Stomach (tissue), 19 donors: ENCODE measurements at places on chromosomes 7 and 10. TPM values are rescaled to one million over a fixed set of nuclear protein-coding genes. Genes with fewer than 3 reads are reported as not detected.

DNA sequence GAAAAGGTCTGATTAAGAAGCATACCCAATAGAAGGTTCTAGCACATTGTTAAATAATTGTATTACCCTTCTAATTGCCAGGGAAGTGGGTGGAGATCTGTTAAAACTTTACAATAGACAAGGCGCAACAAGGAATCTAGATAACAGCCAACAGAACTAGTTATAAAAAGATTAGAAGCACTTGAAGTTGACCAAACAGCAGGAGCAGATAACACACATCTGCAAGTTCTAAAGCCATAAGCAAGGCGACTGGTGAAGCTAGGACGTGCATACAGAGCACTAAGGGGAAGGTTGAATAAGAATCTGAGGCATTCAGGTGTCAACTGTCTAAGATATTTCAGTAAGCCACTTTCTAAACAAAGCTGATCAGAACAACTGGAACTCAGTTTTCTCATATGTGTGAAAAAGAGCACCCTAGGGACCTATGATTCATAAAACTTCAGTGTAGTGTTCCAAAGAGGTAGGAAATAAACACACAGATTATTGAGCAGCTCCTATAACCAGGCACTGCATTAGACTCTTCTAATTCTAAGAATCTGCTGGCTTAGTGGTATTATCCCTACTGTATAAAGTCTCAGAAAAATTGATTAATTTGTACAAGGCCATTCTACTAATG lies 111.2 kb downstream of the SAMD9 start:
- H3K27me3 ChIP-seq, result no peaks in the 10 kb centered on the region
- H3K4me3 ChIP-seq, result no peak overlapping the region
- H3K4me1 ChIP-seq, result no peaks in the 10 kb centered on the region
- no peak for DNase-seq
- no peak overlapping the region for H3K27ac ChIP-seq

GRCh38 chr7:34425194-34425593 lies 232.8 kb upstream of the NPSR1 start:
- H3K27me3 ChIP-seq, result no peaks in the 10 kb centered on the region
- H3K27ac ChIP-seq, result no peak overlapping the region
- H3K36me3 ChIP-seq, result no peaks in the 10 kb centered on the region
- no peak overlapping the region for H3K4me3 ChIP-seq

GRCh38 chr7:96596120-96596826 lies 113.4 kb downstream of the SEM1 start:
- no peak overlapping the region for H3K27ac ChIP-seq
- H3K36me3 ChIP-seq, result no peaks in the 10 kb centered on the region
- no peak overlapping the region for H3K4me3 ChIP-seq

DNA sequence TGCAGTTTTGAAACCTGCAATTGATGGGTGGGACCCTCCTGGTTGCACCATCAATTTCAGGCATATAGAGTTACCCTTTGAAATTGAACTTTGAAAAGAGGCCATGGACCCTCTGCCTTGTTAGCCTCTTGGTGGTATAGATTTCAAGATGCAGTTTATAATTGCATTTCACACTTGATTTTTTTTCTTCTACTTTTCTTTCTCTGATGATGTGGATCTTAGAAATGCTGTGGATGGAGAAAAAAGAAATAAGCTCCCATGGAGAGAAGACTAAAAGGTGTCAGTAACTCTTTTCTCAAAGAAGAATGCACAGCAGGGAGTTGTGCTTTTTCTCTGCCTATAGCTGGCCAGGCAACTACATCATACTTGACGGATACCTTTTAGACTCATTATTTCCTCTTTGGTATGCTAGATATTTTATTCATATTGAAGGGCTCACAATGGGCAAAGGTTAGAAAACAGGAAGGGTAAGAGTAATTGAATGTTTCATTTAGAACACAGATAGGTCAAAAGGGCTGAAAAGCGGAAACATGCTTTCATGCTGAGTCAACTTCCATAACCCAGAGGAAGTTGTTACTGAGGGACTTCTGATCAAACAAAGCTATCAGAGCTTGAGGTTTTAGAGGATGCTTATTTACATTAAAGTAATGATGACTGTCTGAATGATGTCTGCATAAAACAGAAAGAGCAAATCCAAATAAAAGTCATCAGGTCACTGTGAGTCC lies 773.2 kb upstream of the LRRN3 start:
- no peaks in the 10 kb centered on the region for H3K27me3 ChIP-seq
- no peak overlapping the region for H3K4me3 ChIP-seq
- H3K27ac ChIP-seq, result no peak overlapping the region
- DNase-seq, result peak; percentile 34

The C7orf57 gene
- not detected for total RNA-seq

The EPO gene
- total RNA-seq, result not detected

The SAMD9 gene
- 0.58 TPM for total RNA-seq

The FKBP6 gene
- not detected for total RNA-seq

The ADGRA1 gene
- 0.14 TPM for total RNA-seq
